Stimulated activated CD4-positive, alpha-beta T cell treated with anti-CD3 and anti-CD28 coated beads, Interleukin-1b, Interleukin-23, amount 100 ng/mL, for 48 hours (primary cell): ENCODE measurements at places on chromosomes 16 and 17.
A peak's percentile ranks its signal among the peaks of the same experiment; 100 is the strongest.

- DNase-seq = no peak
Measured at GRCh38 chr16:88208112-88208511, 174.6 kb upstream of the ZNF469 start.

DNA sequence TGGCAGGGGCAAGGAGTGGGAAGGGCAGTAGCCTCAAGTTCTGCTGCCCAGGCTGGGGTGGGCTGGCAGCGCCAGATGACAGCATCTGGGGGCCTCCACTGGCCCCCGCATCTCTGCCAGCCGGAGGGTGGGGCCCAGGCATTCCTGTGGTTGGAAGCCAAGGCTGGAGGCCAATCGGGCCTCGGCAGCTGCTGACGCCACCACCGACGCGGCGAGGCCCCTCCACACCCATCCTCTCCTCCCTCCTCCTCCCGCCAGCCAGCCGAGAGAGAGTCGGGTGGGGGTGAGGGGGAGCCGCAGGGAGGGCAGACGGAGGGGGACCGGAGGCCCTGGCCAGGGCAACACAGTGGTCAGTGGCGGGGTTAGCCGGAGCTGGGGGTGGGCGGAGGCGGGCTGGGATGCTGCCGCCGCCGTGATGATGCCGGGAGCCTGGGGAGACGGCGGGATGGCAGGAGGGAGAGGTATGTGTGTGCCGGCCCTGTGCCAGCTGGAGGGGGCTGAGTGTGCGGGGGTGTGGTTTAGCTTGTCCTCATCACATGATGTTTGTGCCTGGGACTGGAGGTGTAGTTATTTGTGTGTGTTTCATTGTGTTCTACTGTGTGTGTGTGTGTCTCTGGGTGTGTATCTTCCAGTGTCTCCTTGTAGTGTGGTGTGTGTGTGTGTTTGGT is 36.6 kb downstream of the ARHGAP23 start:
- DNase-seq = no peak

DNA sequence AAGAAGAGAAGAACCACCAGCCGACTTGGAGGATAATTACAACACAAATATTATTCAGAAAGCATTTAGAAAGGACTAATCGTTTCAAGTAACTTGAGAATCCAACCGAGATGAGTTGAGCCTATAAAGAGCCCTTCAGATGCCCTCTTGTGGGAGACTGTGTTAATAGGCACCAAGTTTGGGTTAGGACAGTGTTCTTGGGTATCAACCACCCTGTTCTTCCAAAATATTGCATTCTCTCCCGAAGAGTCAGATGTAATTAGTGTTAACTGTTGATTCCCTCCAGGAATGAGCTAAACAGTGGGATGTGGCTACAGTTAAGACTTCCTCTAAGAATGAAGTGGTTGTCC is 87.8 kb upstream of the NOL11 start:
- no peak for DNase-seq

GRCh38 chr16:1532771-1533170 is 695 bp upstream of the TMEM204 start:
- DNase-seq = no peak

DNA sequence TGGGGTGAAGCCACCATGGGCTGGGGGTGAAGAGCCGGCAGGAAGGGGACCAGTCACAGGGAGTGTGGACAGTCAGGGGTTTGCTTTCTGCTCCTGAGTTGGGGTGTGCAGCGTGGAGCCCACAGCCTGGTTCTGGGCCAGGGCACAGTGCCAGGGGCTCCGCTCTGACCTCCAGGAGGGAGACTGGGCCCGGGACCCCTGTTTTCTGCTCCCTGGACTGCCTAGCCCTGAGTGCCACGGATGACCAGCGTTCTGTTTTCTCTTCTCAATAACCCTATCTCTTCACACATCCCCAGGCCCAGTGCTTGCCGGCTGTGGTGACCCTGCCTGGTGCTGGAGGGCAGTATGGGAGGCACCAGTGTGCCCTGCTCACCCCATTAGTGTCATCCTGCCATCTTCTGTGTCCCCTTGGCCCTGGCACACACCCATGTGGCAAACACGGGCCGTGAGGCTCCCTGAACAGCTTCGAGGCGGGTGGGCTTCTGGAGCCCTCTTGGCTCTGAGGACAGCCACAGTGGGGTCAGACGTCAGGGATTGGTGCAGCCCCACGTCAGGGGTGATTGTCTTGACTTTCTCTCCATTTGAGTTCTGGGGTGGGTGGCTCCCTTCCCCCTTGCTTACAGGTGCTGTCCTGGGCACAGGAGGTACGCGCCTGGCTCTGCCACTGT is 1.1 kb downstream of the CEMP1 start:
- no peak for DNase-seq

- no peak for DNase-seq
Measured at GRCh38 chr16:75143941-75144340, 4.4 kb upstream of the ZFP1 start.

DNA sequence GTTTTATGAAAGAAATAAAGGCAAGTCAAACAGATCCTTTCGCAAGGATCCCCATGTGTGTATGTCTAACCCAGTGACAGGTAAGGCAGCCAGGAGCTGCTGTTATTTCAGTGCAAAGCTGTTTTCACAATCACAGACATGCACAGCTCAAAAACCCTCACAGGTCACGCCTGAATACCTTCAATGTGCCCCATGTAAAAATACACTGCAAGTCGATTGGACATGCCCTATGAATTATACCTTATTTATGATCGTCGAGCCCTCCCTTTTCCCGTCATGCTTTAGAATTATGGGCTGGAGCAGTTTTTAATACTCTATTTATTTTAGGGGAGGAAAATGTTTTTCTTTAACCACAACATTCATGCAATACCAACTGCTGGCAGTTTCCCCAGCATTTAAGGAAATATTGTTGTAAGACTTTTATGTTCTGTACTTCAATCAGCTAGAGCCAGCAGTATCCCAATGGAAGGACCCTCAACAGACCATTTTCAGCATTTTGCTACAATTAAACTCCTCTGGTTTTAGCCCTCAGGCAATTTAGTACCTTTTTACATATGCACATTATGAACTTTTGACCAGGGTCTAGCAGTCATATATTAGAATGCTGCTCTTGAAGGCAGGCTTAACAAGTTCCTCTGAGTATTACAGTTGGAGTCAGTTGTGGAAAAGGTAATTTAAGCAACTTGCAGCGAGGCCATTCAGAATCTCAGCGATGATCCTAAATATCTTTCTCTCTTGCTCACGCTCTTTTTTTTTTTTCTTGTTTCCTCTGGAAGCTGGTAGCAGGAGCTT is 362.2 kb downstream of the WWOX start:
- no peak for DNase-seq

- DNase-seq = no peak
Measured at GRCh38 chr16:86984991-86985647, 332.1 kb downstream of the C16orf95 start.

DNA sequence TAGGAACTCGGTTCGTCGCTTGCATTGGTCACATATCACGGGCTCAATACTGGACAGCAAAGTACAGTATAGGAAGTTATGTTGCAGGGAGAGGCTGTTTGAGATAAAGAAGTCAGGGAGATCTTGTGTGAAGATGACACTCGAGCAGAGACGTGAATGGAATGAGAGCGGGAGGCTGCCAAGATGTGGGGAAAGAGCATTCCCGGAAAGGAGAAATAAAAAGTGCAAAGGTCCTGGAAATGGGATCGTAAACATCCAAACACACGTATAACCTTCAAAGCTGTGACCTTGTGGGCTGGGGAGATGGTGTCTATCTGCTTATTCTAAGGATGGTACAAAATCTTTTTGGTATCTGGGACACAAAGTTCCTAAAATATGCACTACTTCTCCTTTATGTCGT is 43.0 kb upstream of the MYOCD start:
- DNase-seq = no peak

DNA sequence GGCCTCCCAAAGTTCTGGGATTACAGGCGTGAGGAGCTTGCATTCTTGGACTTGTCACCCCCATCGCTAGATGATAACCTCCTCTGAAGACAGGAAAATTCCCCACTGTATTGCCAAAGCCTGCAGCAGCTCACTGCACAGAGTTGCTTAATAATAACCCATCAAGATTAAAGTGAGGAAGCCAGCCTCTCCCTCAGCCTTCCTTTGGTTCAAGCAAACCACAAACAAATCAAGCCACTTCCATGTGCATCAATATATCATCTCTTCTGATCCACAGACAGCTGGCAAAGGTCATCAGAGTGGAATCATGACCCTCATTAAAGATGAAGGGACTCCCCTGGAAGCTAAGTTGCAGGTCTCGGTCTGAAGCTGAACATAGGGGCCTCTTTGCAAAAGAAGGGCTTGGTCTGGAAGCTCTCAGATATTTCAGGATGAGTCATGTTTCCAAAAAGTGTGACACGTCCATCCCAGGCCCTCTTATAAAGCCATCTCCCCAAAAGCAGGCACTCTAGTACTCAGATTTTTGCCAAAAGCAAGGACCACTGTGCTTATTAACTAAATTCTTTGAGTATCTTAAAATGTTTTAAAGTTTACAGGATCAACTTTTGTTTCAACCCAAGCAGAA is 4.8 kb downstream of the EMP2 start:
- no peak for DNase-seq

GRCh38 chr16:89395150-89396142 is 94.9 kb downstream of the ANKRD11 start:
- DNase-seq = no peak

- no peak for DNase-seq
Measured at GRCh38 chr16:47136099-47136842, 7.5 kb downstream of the NETO2 start.

- DNase-seq = no peak
Measured at GRCh38 chr17:58334661-58335060, 6.1 kb upstream of the TSPOAP1 start.

DNA sequence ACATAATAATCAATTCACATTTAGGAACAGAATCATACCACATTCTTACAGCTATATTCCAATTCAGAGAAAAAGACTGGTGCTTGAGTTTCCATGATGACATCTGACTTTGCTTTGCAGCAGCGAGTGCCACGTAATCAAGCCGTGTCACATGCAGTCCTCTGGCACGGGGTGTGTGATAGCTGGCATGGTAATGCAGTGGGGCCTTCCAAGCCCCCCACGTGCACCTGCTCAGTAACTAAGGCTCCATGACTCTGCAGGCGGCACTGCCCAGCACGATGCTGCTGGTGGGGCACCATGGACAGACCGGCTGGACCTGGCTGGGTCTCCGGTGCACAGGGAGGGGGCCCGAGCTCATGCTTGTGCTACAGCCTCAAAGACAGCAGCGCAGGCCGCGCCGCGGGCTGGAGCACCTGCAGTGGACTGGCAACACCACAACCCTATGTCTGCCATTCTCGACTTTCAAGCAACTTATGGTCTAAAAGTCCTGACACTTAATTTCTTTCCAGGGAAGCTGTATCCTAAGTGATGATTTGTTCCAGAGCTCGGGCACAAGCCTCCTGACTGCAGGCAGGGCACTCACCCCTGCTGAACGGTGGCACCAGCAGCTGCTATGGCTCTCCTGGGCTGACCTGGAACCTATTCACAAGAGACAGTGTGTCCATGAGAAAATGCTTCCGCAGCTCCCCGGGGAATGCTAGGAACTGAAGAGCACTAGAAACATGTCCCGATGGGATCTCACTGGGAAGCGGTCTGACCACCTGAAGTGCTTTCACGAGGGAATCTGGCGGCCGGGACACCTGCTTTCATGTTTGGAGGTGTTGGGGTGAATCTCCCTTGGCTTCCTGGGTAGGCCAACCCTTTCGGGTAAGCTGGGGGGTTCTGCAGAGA is 99.5 kb upstream of the DNAH17 start:
- no peak for DNase-seq

- peak; percentile 70 for DNase-seq
Measured at GRCh38 chr16:85420501-85421337, 192.4 kb upstream of the GSE1 start.

GRCh38 chr17:2710071-2710802 is 1.3 kb downstream of the CLUH start:
- no peak for DNase-seq

DNA sequence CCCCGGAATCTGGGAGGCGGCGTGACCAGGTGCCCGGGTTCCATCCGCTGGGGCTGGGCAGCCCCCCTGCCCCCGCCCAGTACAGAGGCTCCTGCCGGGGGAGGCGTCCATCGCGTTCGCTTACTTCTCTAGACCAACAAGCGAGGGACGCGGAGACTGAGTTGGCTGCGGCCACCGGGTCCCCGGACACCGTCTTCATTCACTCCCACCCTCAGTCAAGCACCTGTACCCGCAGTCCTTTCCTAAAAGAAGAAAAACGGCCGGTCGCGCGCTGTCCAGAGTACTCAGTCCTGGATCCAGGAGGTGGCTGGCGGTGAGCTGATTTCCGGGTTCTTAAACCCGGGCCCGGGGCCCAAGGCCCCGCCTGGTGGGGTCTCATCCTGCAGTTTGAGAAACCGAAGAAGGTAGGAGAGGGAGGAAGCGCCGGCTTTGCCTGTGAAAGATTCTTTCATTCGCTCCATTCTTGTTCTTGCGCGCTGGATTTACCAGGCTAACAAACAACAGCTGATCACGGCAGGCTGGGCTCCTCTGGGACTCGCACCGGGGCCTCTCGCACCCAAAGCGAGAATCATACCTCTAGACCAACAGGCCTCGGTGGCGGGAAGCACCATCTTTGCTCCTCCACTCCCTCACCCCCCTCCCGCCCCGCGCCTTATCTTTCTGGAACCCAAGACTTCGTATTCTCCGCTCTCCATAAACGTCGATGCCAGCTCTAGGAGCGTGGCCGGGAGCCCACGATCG is 17.4 kb upstream of the OR1F1 start:
- peak; percentile 36 for DNase-seq

DNA sequence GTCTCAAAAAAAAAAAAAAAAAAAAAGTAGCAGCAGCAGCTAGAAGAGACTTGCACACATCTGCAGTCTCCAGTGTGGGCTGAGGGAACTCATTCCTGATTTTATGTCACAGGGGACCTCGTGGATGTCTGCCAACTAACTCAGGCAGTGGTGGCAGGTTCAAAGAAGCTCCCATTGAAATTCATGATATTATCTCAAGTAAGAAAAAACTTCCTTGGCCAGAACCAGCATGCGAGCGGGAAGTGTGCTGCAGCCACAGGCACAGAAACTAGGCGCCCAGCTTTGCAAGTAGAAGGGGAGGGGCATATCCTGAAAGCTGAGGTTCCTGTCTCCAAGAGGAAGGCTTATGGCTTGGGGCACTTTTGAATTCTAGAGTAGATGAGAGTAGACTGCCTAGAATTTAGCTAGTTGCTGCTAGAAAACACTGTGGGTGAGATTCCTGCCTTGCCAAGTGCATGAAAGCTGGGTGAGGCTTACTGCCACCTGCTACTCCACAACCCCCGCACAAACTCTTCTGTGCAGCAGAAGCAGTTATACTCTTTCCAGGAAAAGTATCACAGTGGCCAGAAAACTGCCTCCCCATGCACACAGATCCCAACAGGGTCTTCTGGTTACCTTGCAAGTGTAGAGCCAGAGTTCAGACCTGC is 603.8 kb upstream of the CA10 start:
- no peak for DNase-seq

DNA sequence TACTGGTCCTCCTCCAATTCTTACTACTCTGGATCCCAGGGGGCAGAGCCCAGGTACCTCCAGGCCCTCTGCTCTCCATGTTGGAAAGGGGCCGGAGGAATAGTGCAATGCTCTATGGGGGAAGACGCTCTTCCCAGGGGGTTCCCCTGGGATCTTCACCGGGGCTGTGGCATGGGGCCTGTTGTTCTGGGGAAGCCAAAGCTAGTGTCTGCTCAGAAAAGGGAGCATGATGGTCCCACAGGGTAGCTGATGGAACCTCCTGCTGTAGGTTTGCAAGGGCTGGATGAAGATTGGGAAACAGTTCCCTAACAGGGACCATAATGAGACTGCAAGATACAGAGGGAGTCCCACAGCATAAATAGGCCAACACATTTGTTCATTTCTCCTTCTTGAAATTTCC is 114.7 kb downstream of the IRX5 start:
- DNase-seq = no peak
